Daoy (cell line): ENCODE measurements at places on chromosomes 1 and 21.
A peak's percentile ranks its signal among the peaks of the same experiment; 100 is the strongest.

- no peak for DNase-seq
These were observed 21.6 kb upstream of the ROR1 start for GRCh38 chr1:63752176-63752575.

GRCh38 chr1:170049176-170049800, 25.2 kb downstream of the KIFAP3 start:
- no peak for DNase-seq

- no peak for DNase-seq
These were observed 187.0 kb upstream of the ESRRG start for GRCh38 chr1:216910081-216910840.

DNA sequence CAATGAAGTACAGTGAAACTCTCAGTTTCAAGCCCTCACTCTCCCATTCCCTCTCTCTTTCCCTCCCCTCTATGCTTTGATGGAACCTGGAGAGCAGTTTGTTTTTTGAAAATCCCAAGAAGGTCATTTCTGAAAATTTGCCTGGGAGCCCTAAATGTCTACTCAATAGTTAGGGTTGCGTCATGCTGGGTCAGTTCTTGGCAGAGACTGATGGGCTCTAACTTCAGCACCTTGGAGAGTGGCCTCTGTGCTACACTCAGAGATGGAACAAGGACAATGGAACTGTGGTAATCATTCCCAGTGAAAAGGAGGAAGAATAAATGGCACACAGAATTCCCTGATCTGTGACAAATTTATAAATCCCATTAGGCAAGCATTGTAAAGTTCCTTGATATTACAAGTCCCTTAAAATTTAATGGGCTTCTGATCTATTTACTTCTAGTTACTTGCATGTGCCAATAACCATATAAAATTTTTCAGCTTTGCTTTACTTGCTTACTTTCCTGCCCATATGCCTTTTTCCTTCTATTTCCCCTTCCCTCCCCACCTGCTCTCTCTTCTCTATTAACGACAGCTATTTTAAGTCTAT, 182.9 kb upstream of the KCND3 start:
- DNase-seq = no peak

DNA sequence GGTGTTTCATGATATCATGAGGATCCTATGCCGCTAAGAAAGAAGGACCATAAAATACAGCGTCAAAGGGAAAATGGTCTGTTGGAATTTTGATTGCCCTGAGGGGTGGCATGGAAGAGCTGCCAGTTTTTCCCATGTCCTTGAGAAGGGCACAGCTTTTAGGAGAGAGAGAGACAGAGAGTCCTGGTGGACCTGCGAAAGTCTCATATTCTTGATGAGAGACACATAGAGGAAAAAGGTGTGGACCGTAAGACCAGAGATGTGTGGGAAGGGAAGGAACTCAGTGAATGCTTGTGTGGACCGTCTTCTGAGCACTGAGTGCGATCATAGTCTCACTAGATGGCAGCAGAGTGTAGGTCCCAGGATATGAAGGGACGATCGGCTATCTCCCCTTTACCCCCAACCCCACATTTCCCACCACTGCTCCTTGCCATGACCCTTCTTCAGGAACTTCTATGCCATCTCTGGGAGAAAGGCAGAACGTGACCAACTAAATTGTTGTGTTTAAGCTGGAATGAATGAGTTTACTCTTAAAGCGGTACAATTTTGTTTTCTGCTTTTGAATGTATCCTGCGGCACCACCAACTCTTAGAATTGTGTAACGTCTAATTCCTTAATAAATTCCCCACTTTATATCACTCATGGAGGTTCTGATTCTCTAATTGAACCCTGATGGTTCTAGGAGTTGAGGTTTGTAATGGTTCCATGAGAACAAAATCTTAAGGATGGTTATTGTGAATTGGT, 117.7 kb downstream of the CTH start:
- DNase-seq = peak; percentile 27

DNA sequence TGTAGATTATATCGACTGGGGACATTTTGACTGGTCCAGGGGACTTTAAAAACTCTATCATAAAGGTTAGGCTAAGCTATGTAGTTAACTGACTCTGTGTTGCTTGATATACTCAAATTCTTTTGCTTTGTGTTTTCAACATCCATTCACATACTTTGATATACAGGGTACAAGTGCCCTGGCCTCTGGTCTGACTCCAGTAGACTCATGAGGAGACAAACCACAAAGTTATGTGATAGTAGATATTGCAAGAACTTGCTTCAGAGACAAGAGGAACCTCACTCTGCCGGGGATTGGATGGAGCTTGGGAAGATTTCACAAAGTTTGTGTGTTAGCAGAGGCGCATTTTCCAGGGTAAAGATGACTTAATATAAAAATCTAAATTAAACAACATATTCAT, 1.3 kb downstream of the GORAB start:
- DNase-seq = no peak

DNA sequence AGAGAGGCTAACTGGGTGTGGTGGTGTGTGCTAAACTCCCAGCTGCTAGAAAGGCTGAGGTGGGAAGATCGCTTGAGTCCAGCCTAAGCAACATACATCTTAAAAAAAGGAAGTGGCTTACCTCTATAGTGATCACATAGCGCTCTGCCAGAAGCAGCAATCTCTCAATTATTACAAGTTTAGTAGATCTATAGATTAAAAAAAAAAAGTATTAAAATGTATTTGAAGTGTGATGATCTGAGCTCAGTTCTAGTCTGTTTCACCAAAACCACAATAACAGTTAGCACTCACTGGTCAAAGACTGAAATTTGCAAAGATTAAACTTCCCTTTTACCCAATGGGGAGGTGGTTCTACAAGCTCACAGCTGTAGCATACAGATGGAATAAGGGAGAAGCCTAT, 76.3 kb downstream of the USP24 start:
- no peak for DNase-seq

- no peak for DNase-seq
These were observed 15.0 kb upstream of the SLC2A7 start for GRCh38 chr1:9041116-9041779.

DNA sequence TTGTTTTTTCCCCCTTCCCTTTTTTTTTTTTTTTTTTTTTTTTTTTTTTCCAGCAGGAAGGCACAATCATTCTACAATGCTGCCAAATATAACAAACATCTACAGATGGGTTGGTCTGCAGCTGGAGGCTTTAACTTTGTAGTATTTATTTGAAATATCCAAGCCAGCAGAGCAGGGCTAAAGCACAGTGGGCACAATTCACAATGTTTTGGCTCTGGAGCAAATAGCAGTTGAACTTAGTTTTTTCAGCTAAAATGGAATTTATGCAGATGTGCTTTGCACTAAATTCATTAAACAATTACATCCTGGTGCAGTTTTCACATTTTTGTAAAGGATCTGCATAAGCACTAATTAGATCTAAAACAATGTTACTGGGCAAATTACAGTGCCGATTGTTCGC, 39.8 kb upstream of the ZBTB18 start:
- DNase-seq = no peak

DNA sequence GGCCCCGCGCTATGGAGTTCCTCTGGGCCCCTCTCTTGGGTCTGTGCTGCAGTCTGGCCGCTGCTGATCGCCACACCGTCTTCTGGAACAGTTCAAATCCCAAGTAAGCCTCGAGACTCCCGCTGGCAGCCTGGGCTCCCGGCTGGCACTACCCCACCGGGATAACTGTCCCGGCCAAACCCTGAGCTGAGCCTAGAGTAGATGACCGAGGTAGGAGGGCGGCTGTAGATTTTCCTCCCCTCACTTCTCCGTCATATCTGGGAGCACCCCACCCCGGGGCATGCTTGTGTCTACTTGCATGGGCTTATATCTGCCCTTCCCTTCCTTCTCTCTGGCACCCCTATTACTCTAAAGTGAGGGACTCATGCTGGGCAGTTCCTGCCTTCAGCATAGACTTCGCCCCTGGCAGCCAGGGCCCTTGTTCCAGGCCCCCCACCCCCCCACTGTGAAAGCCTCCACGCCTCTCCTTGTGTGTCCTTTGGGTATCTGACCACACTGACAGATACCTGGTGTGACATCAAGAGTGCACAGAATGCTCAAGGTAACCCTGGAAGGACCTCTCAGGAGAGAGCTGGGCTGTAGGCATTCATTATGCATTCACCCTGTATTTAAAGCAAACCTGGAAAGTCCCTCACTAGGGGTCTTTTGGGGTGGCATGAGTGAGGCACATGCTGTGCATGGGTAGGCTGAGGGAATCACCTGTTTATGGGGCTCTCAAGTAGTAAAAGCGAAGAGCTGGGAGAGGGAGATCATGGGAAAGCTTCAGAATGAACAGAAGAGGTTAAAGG, 485 bp downstream of the EFNA1 start:
- no peak for DNase-seq

DNA sequence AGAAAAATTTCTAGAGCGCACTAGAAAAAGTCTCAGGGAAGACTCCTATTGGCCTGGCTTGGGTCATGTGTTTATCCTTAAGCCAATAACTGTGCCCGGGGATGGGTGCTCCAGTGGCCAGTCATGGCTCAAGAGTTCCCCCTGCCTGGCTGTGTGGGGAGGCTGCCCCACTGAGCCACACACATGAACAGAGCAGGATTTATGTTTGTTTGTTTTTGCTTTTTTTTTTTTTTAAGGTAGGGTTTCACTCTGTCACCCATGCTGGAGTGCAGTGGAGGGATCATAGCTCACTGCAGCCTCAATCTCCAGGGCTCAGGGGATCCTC, 21.8 kb downstream of the EDN2 start:
- no peak for DNase-seq

DNA sequence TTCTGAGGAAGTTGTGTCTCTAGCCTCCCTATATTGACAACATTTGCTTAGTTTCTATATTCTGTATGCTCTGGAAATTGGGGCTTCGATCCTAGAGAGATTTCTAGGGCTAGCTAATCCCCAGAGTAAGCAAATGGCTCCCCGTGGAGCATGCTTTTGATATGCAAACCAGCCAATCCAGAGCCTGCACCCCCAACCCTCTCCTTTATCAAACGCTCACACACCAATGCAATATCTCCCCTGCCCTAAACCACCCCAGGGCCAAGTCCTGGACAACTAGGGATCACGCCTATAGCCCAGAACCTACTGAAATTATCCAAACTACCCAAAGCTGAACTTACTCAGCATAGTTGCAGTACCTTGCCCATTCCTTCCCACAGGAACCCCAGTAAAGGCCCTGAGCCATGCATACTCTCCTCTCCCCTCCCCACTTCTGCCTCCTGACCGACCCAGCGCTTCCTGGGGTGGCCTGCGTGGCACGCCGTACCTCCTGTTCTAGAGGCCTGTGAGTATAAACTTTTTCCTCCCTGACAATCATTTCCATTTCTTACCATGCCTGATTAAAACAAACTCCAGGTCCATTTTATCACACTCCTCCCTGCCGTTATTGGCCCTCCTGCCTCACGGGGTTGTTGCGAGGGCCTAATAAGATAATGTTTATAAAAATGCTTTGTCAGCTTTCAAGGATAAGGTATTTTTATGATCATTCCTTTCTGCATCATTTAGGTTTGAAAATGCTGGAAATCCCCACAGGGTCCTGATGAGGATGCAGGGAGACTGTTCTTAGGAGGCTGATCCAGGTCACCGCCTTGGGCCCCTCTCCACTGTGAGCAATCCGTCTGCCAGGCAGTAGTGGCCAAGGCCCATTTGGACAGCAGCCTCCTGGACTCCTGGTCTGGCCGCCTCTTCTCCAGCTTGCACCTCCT, 102.7 kb downstream of the TENT5C start:
- DNase-seq = no peak

GRCh38 chr1:155293086-155293749, 8.0 kb downstream of the PKLR start:
- no peak for DNase-seq

DNA sequence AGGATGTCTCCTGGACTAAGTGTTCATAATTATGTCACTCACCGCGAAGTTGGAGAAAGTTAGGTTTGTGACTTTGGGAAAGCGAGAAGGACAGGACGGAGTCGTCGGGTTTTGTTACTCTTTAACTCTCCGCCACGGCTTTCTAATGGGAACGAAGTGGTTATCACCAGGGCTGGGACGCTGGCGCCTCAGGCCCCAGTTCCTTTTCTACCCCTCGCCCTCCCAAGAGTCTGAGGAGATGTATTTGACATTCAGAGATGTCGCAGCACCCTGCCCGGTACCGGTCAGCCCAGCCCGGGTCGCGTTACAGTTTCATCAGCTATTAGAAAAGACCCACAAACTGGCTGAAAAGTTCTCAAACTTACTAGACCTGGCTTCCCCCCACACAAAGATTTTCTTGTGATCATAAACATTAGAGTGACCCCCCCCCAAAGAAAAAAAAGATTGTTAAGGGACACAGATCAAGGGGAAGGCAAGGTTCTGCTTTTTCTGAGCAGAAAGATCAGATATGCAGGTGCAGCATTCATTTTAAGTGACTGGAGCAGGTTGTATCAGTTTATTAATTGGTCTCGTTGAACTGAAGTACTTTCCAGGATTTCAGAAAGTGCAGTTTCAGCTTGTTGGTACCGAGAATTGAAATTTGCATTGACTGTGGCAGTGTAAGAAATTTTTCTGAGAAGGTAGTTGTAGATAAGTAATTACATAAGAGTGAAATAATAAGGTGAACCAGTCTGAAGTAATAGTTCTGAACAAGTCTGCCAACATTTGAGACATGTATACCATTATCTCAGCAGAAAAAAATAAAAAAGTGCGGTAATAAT, 859 bp upstream of the ZBTB18 start:
- DNase-seq = no peak

DNA sequence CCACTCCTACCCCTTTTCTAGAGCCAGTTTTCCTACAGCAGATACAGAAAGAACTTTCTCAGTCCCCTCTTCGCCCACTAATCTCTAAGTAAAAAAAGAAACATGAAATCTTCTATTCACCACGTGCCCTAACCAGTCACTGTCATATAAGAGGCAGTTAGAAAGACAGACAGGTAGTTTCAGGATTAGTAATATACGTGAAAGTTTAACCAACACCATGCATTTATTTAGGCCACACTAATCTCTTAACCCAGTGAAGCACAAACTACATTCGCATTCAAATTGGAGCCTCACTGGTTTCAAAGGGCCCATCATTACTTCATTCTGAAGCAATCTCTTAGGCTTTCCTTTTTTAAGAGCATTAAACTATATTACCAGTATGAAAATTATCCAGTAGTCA, 10.1 kb downstream of the GPATCH2 start:
- no peak for DNase-seq

DNA sequence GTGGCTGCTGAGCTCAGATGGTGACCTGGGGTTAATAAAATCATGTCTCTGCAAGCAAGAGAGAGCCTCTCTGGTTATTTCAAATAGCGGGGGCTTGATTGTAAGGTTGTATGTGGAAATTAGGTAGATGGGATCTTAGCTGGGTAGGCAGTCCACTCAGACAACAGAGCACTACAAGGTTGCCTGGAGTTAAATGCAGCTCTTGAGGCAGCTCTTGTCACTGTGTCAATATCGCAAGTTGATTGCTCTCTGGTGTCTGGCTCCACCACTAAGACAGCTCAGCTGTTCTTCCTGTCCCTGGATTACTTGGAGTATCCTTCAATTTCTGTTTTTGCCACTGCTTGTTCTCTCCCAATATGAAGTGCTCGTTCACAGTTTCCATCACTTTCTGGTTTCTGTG, 93.8 kb downstream of the C21orf91 start:
- no peak for DNase-seq

- no peak for DNase-seq
These were observed 53.4 kb upstream of the PTGFR start for GRCh38 chr1:78437396-78437795.

GRCh38 chr1:74422421-74423292, 89.8 kb downstream of the LRRC53 start:
- DNase-seq = no peak
